ENCODE measurements at places on chromosomes 16 and 17.

- peak; percentile 50 for DNase-seq
Observed at GRCh38 chr17:27602721-27603420, 28.1 kb upstream of the LGALS9 start.

DNA sequence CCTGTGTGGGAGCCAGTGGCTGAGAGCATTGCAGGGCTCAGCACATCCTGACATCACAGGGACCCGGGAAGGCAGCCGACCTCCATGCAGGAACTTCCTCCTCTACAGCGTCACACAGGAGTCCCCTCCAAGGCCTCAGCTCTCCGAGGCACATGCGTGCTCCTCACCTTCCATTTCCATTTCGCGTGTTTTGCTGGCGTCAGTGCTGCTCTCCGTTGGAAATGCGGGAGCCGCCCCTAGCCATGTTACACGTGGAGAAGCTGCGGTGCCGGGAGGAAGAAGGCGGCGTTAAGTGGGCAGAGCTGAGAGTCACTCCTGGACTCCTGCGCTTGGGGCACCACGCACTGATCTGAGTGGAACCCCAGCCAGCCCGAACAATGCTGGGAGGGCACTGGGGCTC, 25.2 kb upstream of the CRISPLD2 start:
- DNase-seq = no peak

DNA sequence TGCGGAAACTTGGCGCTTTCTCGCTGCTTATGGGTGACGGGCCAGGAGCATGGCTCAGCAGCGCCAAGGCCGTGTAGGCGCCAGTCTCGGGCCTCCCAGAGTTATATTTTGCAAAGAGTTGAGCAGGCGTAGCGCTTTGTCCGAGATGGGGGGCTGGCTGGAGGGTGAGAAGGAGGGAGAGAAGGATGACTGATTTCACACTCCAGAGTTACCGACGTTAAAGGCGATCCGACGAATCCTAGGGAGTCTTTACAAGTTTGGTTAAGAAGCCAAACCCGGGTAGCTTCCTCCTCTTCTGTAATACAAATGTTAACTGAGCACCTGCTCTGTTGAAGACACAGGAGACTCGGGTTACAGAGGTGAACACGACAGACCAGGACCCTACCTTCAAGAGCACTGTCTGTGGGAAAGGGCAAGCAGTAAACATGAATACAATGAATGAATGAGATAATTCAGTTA, 782 bp downstream of the POLR2A start:
- peak; percentile 43 for DNase-seq

DNA sequence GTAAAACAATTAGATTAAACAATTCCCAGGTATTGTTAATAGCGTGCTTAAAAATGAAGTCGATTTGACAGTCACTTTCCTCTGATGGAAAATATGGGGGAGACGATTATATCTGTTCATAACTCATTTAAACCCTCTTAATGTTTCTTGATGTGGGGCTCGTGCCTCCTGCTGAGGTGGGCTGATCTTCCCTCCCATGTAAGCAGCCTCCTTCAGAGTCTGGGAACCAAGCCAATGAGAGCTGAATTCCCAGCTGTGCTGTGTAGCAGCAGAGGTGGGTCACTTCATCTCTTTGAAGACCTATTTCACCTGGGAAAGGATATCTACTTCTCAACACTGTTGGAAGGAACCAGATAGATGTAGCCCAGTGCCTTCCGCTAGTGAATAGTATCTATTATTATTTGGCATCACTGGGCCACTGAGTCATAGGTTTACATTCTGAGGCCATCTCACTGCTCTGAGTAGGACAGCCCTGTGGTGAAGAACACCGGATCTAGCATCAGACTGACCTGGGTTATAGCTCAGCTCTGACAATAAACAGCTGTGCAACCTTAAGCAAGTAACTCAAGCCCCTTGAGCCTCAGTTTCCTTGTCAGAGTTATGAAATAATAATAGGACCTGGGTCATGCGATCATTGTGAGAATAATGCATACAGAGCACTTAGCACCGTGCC, 85.3 kb upstream of the C16orf82 start:
- DNase-seq = no peak

DNA sequence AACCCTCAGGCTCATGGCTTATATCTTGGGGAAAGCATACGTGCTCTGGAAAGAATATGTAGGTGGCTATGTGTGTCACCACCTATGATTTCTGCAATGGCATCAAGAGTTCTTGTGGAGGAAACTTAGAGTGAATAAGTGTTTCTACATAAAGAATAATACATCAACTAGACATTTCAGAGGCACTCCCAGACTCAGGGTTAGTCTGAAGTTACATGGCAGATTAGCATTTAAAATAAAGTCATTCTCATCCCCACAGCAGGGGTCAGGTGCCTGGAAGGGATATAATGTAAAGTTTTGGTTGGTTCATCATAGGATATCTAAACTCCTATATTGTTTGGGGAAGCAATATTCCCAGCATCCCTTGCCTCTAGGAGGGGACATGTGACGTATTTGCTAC, 182.1 kb downstream of the PCTP start:
- DNase-seq = no peak

DNA sequence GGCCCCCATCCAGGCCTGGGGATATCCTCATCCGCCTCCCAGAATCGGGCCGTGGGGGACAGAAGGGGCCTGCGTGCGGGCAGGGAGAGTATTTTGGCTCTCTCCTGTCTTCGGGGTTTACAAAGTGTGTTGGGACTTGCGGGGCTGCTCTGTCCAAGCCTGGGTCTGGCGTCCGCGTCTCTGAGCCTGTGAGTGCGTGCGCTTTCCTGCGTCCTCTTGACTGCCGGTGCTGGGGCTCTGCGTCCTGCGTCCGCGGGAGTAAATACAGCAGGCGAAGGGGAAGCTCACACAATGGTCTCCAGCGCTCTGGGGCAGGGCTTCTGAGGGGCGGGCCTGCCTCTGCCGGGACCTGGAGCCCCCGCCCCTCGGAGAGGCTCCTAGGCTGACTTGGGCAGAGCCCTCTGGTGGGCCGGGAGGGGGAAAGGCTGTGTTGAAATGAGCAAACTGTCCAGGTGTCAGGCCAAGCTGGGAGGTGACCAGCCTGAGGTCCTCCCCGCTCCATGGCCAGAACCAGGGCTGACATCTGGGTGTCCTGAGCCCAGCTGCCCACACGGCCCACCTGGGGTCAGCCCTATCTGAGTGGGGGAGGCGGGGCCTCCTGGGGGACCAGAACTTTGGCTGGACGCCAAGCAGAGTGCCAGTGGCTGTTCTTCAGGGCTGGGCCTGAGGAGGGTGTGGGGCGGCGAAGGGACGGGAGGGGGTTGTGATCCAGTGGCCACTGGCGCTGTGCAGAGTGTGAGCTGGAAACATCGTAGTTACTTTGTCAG, 233.6 kb downstream of the SEC14L1 start:
- peak; percentile 86 for DNase-seq

All from NCI-H146 (cell line).